Right kidney (tissue), 9 donors: ENCODE measurements at places on chromosomes 6 and 20.

- no peak for DNase-seq
Observed at GRCh38 chr6:34486106-34486740, 20.3 kb downstream of the PACSIN1 start.

- no peak for DNase-seq
Observed at GRCh38 chr20:34956041-34956458, 382 bp downstream of the MYH7B start.

- no peak for DNase-seq
Observed at GRCh38 chr6:20669571-20670314, 135.5 kb downstream of the CDKAL1 start.

- DNase-seq = no peak
Observed at GRCh38 chr6:144347933-144348332, 62.8 kb downstream of the UTRN start.

DNA sequence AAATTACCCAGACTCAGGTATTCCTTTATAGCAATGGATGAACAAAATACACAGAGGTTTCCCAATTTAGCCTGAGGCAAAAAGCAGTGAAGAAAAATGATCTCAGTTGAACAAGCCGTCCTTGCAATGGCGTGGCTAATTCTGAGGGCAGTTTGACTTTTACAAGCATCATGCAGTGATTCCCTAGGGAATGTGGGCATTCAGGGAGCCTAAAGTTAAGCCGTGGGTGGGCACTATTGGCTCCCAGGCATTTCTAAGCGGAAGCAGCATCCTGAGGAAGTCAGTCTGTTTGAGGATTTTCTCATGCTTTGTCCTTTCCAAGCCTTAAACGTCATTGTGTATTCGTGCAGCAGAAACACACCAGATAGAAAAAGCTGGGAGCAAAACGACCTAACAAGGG, 133.9 kb downstream of the MYLK4 start:
- DNase-seq = no peak

- DNase-seq = no peak
Observed at GRCh38 chr20:54061101-54061881, 9.1 kb downstream of the BCAS1 start.

DNA sequence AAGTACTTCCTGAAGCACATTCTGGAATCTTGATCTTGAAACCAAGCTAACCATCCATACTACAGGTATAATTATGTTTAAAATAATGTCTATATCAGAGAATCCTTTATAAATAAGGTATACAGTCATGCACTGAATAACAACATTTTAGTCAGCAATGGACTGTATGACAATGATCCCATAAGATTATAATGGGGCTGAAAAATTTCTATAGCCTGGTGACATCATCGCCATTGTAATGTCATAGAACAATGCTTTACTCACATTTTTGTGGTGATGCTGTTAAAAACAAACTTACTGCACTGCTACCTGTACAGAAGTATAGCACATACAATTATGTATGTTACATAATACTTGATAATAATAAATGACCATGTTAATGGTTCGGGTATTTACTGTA, 31.8 kb downstream of the RNF146 start:
- no peak for DNase-seq

DNA sequence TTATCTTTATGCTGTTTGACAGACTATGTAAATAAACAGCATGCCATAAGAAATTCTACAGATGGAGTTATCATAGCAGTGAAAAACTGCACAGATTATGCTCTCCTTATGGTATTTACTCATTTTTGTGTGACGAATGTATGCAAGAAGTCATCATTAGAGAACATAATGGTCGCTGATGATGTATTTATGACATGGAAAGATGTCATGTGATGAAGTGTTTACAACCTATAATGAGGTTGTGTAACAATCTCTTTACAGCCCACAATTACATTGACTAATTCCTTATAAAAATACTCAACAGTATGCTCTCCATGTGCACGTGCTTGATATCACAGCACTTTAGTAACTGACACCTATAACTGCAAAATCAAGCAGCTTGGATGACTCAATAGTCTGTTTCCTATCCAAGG, 192.4 kb downstream of the BMP2 start:
- DNase-seq = no peak

DNA sequence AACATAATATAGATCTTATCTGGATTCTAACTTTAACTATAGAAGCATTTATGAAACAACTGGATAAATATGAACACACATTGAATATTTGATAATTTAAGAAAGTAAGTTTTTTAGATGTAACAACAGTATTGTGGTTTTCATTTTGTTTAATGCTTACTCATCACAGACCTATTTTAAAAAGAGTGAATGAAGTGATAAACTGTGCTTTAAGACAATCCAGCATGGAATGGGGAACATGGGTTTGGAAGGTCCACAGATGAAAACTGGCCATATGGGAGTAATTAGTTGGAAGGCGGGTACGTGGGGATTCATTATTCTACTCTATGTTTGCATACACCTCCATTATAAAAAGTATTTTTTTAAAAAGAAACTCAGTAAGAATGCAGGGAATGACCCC, 21.2 kb downstream of the EPB41L2 start:
- DNase-seq = no peak

DNA sequence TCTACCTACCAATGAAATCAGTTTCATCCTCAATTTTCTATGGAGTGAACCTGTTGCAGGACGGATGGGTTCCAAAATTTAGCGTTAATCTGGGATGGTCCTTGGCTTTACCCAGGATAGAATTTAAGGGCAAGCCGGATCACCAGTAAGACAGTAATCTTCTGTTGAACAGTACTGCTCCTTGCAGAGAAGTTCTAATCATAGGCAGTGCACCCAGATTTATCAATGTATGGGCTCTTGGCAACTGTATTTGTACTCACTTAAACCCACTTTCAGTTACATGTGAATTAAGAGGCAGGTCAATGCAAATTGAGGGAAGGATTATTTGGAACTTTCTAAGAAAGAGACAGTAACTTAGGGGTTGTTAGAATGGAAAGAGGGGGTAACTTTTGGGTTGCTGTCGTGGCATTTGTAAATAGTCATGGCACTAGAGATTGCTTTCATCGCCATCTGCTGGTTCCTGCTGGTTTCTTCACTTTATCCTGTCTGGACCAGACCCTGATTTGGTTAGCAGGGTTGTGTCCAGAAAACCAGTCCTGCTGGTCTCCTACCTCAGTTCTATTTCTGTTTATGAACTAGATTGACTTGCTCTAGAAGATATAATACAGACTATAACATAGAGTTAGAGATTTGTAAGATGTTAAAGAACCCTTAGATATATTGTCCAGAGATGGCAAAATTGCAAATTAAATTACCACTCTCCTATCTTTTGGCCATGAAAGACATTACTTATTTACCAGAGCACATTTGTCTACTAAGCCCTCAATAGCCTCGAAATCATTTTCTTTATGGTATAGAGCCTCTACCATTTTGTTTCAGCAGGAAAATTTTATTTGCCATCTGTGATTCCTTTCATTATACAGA, 646.3 kb downstream of the UTRN start:
- no peak for DNase-seq

GRCh38 chr6:101417900-101418299, 24.4 kb downstream of the GRIK2 start:
- DNase-seq = no peak

DNA sequence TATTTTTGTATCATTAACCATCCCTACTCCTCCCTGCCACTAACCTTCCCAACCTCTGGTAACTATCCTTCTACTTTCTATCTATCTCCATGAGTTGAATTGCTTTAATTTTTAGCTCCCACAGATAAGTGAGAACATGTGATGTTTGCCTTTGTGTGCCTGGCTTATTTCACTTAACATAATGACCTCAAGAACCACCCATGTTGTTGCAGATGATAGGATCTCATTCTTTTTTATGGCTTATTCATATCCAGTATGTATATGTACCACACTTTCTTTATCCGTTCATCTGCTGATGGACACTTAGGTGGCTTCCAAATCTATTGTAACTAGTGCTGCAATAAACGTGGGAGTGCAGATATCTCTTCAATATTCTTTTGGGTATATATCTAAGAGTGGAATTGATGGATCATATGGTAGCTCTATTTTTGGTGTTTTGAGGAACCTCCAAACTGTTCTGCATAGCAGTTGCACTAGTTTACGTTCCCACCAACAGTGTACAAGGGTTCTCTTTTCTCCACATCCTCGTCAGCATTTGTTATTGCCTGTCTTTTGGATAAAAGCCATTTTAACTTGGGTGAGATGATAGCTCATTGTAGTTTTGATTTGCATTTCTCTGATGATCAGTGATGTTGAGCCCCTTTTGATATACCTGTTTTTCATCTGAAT, 201.4 kb downstream of the ARHGAP18 start:
- DNase-seq = no peak

DNA sequence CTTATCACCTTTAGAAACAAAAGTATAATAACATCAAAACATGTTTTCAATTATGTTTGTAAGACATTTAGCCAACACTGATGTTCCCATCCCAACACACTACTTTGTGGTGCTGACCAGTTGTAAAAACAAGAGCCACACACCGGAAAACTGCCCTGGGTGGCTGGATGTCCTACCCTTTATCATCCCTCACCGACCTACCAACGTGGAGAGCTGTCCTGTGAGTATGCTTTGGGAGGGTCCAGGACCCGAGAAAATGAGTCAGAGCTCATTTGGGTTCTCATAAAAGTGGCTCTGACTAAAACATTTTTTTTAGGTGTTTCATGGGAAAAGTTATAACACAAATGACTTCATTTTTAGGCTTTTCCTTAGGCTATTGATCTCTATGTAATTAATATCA, 29.3 kb upstream of the CTAGE9 start:
- DNase-seq = no peak

- DNase-seq = no peak
Observed at GRCh38 chr6:75609639-75610590, 8.2 kb downstream of the SENP6 start.
